Activated CD4-positive, alpha-beta memory T cell treated with anti-CD3 and anti-CD28 coated beads for 36 hours (primary cell): ENCODE measurements at places on chromosomes 16 and 17. TPM values are rescaled to one million over a fixed set of nuclear protein-coding genes. Genes with fewer than 3 reads are reported as not detected.
A peak's percentile ranks its signal among the peaks of the same experiment; 100 is the strongest.

DNA sequence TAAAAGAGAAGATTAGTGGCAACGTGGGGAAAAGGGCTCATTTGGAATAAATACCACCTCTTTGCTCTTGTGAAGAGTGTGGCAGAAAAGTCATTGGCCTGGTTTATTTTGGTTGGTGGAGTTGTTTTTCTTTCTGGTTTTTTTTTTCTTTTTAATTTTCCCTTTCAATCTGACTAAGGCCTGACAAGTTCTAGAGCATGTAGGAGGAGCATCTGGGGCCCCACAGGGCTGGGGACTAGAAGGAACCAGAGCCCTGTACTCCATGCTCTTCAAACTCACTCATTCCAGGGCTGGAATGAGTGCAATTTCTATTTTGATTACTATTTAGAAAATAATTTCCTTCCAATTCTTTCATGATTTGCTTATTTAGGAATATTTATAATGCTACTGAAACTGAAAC lies 13.3 kb downstream of the IRX5 start:
- no peak for DNase-seq

GRCh38 chr17:75524970-75525805 lies at the start of gene LLGL2:
LLGL2 (plus strand) TSS chr17:75525697; CDS start chr17:75543427, 17,730 bp downstream.
- peak; percentile 86 for DNase-seq

GRCh38 chr17:44066204-44066930 lies at the start of gene LSM12:
LSM12 (minus strand) TSS chr17:44066671; CDS start chr17:44066587, 84 bp downstream.
- peak; percentile 94 for DNase-seq

EME1 gene
- total RNA-seq = 47.7 TPM

DNA sequence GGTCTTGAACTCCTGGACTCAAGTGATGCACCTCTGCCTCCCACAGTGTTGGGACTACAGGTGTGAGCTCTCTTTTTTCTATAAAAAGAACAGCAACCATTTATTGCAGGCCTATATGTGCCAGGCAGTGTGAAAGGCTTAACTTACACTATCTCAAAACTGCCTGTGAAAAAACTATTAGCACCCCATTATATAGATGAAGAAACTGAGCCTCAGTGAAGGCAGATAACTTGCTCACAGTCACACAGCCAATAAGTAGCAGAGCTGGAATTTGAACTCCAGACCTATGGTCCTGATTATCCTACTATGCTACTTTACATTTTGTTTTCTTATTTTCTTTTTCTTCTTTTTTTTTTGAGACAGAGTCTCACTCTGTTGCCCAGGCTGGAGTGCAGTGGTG lies 15.1 kb downstream of the NDE1 start:
- DNase-seq = no peak

DNA sequence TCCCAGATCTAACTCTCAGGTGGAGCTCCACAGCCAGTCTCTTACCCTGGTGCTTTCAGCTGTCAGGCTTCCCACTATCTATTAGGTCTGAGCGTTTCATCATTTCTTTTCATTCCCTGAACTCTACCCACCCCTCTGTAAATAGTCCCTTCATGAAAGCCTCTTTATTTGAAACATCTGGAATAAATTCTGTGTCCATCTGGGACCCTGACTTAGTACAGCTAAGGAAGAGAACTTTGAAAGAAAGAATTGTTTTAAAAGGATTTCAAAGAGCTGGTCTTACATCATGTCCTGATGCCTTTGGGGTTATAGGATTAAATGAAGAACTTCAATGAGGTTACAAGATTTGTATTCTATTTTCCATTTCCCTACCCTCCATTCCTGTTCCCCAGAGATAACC lies 388.5 kb upstream of the CA10 start:
- DNase-seq = no peak
